Omental fat pad (tissue), 4 donors: ENCODE measurements at places on chromosomes 13 and 19. TPM values are rescaled to one million over a fixed set of nuclear protein-coding genes. Genes with fewer than 3 reads are reported as not detected.

DNA sequence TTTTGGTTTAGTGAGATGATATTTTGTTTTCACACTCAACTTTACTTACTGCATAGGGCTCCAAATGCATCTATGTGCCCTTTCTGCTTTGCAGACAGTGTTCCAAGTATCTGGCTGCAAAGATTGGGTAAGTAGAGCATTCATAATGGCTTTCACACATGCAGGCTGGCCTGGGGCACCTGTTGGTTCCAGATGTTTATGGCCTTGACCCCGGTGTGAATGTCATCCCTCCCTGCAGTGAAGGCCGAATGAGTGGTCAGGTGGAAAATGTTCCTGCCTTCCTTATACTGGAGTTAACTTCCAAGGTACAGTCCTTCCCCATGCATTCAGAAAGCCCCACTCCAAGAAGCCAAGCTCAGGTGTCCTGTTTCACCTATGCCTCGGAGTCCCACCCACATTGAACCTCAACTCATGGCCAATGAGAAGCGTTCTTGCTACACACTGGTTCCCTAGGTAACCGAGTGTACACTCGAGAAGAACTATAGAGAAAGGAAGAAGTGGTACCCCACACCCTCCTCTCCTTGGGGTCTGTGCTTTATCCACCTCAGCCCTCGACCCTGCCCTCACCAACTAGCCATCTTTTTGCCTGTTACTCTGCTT, 23.0 kb upstream of the ZNF536 start:
- no peak for DNase-seq

- DNase-seq: no peak
Observed at GRCh38 chr13:66040506-66040905, 1189.6 kb downstream of the PCDH9 start.

DNA sequence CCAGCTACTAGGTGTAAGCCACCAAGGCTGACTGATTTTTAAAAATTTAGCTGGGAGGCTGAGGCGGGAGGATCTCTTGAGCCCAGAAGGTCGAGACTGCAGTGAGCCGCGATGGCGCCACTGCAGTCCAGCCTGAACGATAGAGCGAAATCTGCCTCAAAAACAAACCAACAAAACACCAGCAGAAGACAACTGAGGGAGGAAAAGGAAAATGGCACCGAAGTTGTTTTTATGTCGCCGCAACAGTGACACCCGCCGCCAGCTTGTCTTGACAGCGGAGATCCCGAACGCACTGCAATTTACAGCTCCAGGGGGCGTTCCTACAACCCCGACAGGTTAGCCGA, 298 bp upstream of the FAM98C start:
- no peak for DNase-seq

GRCh38 chr19:44212250-44212865, at the start of gene ZNF227:
TSS of gene ZNF227 (plus strand) at chr19:44212532. CDS start at chr19:44217793, 5,261 bp downstream.
- DNase-seq: peak; percentile 62

GRCh38 chr19:21128901-21129698, 12.7 kb upstream of the ZNF431 start:
- DNase-seq: no peak

DNA sequence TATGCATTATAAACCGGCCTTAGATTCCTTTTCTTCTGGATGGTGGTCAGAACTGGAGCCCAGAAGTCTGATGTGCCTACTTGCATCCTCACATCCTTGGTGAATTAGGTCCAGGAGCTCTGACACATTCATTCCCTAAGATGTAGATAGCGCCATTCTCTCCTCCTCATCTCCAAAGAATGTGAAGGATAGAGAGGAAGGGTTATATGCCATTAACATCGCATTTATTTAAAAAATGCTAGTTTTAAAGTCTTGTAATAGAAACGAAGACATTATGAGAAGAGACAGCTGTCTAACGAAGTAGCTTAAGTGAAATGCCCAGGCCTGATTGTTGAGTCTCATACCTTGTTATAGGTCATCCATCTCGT, 9.7 kb downstream of the MBNL2 start:
- no peak for DNase-seq

- no peak for DNase-seq
Observed at GRCh38 chr13:55347528-55347927, 1793.2 kb upstream of the PRR20A start.

GRCh38 chr19:3108775-3109174, 14.6 kb downstream of the GNA11 start:
- DNase-seq: peak; percentile 52

- no peak for DNase-seq
Observed at GRCh38 chr13:91647361-91647990, 249.1 kb downstream of the GPC5 start.

GRCh38 chr19:33437821-33438671, 64.5 kb downstream of the CEBPG start:
- DNase-seq: no peak

- no peak for DNase-seq
Observed at GRCh38 chr19:7992575-7992974, 12.9 kb downstream of the ELAVL1 start.

GRCh38 chr19:55284405-55285058, 735 bp downstream of the BRSK1 start:
- DNase-seq: no peak

- DNase-seq: no peak
Observed at GRCh38 chr13:41416276-41416675, 41.1 kb upstream of the RGCC start.

GRCh38 chr13:51113969-51114368, 2.9 kb upstream of the C13orf42 start:
- no peak for DNase-seq

- no peak for DNase-seq
Observed at GRCh38 chr19:14871619-14872230, 14.2 kb downstream of the OR7A17 start.

GRCh38 chr19:5585461-5586299, 17.9 kb upstream of the TINCR start:
- no peak for DNase-seq

DNA sequence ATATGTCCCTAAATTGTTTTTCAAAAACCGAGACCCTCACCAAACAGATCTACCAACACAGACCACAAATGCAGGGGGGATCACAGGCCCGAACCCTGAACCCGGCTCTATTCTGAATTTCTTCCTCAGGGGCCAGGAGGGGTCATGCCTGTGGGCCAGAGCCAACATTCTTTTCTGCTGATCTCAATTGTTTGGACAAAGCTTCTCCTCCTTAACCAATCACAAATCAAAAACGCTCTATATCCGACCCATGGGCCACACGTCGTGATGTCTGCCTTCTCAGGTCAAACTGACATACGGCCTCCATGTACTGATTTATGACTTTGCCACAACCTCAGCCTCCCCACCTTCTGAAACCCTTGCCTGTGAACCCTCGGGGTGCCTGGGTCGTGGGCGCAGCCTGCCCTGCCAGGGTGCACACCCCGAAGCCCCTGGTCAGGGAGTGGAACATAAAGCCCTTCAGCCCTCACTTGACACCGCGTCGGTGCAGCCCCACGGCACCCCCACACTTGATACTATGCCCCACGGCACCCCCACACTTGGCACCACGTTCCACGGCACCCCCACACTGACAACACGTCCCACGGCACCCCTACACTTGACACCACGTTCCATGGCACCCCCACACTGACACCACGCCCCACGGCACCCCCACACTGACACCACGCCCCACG, 58.4 kb upstream of the C13orf46 start:
- DNase-seq: no peak

GRCh38 chr13:23966221-23966690, 69.0 kb upstream of the C1QTNF9B start:
- DNase-seq: no peak

- DNase-seq: no peak
Observed at GRCh38 chr13:25717666-25718197, 334.1 kb downstream of the SHISA2 start.

- DNase-seq: no peak
Observed at GRCh38 chr19:40303765-40304164, 18.6 kb upstream of the AKT2 start.

GRCh38 chr19:17753976-17754375, 2.7 kb downstream of the FCHO1 start:
- DNase-seq: no peak

DNA sequence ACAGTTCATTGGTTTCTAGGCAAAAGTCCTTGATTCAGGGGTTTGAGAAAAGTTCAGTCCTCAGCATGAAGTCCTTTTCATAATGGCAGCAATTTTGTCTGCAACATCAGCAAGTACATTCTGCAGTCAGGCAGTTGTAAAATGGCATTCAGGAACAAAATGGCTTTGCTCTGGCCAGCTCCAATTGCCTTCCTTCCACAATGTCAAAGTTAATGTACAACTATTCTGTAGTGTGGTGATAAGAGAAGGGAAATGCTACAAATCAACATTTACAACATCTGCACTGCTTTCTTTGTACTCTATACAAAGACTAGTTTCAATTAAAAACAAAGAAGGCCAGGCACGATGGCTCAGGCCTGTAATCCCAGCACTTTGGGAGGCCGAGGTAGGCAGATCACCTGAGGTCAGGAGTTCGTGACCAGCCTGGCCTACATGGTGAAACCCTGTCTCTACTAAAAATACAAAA, 1.8 kb upstream of the NEK3 start:
- DNase-seq: no peak

GRCh38 chr13:79637133-79637763, 156.3 kb downstream of the NDFIP2 start:
- no peak for DNase-seq

DNA sequence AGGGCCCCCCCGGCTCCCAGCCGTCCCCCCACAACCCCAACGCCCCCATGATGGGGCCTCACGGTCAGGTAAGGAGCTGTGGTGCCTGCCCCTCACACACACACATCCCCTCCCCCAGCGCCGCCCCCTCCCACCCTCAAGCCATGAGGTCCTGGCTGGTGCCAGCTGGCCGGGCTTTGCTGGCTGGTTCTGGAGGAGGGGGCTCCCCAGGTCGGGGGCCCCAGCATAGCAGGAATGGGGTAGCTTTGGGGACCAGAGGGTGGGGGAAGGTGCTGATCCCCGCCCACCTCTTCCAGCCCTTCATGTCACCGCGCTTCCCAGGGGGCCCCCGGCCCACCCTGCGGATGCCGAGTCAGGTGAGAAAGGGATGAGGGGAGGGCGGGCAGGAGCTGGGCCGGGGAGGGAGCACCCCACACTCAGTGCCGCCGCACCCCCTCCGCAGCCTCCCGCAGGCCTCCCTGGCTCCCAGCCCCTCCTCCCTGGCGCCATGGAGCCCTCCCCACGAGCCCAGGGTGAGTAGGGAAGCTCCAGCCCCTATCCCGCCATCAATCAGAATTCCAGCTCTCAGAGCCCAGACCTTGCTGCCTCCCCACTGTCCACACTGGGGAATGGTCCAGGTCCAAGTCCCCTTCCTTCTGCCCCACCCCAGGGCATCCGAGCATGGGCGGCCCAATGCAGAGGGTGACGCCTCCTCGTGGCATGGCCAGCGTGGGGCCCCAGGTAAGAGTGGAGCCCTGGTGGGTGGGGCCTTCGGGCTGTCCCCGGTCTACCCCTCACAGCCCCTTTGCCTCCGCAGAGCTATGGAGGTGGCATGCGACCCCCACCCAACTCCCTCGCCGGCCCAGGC, 6.4 kb downstream of the ISYNA1 start:
- DNase-seq: no peak

GRCh38 chr19:13002166-13002898, 7.1 kb downstream of the NFIX start:
- DNase-seq: no peak

GRCh38 chr19:1394252-1395193, 6.8 kb downstream of the GAMT start:
- DNase-seq: no peak

DNA sequence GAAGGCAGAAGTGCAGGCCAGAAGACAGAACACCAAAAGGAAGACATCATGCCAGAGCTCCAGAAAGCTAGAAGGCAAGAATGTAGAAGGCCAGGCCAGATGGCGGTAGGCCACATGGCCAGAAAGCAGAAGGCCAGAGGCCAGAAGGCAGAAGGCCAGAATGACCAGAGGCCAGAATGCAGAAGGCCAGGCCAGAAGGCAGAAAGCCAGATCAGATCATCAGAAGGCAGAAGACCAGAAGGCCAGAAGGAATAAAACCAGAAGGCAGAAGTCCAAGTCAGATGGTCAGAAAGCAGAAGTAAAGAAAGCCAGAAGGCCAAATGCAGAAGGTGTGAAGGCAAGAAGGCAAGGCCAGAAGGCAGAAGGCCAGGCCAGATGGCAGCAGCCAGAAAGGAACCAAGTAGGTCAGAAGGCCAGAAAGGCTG, 185.0 kb downstream of the TUBA3C start:
- DNase-seq: no peak

GRCh38 chr19:24052811-24053210, 34.2 kb upstream of the ZNF254 start:
- no peak for DNase-seq

DNA sequence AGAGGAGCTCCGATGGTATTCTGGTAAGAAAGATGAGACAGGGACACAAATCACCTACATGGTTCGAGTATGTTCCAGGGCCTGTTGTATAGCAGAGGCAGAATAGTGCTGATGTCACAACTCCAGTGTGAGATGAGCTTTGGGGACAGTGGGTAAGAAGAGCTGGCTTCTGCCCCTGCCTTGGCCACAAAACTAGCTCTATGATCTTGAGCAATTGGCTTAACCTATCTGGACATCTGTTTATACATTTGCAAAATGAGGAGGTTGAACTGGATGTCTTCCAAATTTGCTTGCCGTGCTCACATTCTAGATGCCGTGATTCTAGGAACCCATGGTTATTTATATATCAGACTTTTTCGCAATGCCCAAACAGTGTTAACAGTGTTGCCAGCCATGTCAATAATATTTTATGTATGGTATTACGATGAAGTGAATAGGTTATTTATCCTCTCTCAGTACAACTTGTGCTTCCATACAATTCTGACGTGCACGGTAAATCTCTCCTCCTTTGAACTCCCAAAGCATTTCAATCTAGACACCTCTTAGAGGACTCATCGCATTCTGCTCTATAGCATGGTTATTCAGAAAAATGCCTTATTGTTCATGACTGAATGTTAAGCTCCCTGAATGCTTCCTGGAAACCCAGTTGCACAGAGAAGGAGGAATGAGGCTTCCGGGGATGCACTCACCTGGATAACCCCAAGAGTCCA, 316.0 kb downstream of the FOXO1 start:
- no peak for DNase-seq

- no peak for DNase-seq
Observed at GRCh38 chr19:12648088-12648487, 18.5 kb downstream of the MAN2B1 start.

The KL gene
- total RNA-seq: 20.3 TPM

The IGFL3 gene
- total RNA-seq: not detected

The CACNG8 gene
- total RNA-seq: not detected

The ZIC5 gene
- total RNA-seq: not detected

The LHB gene
- not detected for total RNA-seq

The ZNF135 gene
- 1.2 TPM for total RNA-seq

The GSX1 gene
- total RNA-seq: not detected

The NOVA2 gene
- 0.74 TPM for total RNA-seq

The LHFPL6 gene
- total RNA-seq: 109 TPM

The BEST2 gene
- total RNA-seq: not detected

The MYO9B gene
- total RNA-seq: 52.7 TPM

The ZNF256 gene
- total RNA-seq: 7.9 TPM

The ICAM1 gene
- 52.5 TPM for total RNA-seq

The SLC25A41 gene
- total RNA-seq: not detected

The TMEM38A gene
- 1.4 TPM for total RNA-seq

The NRTN gene
- total RNA-seq: not detected

The ATP4B gene
- total RNA-seq: not detected

The OXGR1 gene
- total RNA-seq: 0.84 TPM

The PLIN5 gene
- total RNA-seq: 45.4 TPM

The PSG2 gene
- total RNA-seq: not detected

The PTH2 gene
- total RNA-seq: not detected
